RWPE1 (cell line): ENCODE measurements at places on chromosomes 4 and X.

DNA sequence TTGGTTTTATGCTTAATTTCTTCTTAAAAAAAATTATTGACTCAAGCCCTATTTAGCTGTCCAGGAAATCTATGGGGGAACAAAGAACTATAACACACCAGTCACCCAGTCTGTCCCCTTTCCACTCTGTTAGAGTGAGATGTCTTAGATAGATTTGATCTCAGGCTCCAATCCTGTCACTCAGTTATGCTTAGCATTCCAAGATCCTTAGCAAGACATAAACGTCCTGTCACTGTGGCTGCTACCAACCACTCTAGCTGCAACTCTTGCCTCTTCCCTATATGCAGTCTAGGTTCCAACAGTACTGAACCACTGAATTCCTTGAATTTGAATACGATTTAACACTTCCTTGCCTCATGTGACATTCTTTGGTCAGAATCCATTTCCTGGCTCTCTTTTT is 241.9 kb upstream of the NWD2 start:
- no peak for DNase-seq

DNA sequence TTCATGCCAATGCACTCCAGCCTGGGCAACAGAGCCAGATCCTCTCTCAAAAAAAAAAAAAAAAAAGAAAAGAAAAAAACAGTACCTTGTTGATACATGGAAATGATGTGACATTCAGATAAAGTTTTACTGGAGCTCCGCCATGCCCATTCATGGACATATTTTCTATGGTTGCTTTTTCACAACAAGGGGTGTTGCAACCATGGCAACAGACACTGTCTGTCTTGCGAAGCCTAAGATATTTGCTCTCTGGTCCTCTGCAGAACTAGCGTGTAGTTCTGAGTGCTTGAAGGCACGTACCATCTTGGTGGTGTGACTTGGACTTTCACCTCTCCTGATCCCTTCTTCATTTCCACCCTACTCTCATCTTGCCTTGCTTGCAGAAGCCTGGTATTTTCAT is 53.2 kb downstream of the TBL1X start:
- no peak for DNase-seq

GRCh38 chrX:153644356-153645125 is 2.5 kb upstream of the DUSP9 start:
- no peak for DNase-seq

DNA sequence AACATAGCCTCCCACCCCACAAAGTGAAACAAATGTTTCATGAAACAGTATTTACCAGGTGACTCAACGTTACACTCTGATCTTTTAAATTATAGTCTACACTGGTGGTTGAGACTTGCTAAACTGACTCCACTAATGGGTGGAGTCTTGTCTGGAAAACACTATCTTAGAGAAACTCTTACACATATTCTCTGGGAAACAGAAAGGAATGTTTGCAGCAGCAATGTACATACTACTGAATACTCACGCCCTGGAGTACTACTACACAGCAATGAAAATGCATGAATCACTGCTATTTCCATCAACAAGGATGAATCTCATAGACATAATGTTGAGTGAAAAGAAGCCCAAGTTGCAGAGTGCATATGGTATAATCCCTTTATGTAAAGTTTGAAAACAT is 208.5 kb upstream of the IGFBP7 start:
- no peak for DNase-seq

DNA sequence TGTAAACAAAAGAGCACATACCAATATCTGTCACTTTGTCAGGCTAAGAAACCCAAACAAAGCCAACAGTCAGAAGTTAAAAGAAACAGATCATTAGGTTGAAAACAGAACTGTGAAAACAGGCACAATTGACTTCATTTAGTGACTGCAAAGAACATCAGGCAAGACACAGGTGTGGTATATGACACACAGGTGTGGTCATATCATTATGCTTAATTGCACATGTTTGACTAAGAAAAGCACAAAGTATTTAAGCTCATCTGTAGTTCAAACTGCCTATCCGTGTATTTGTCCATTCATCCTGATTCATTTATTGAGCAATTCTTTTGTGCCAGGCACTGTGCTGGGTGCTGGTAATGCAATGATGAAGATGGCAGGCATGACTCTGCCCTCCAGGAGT is 150.7 kb downstream of the DEFB131A start:
- DNase-seq = no peak

DNA sequence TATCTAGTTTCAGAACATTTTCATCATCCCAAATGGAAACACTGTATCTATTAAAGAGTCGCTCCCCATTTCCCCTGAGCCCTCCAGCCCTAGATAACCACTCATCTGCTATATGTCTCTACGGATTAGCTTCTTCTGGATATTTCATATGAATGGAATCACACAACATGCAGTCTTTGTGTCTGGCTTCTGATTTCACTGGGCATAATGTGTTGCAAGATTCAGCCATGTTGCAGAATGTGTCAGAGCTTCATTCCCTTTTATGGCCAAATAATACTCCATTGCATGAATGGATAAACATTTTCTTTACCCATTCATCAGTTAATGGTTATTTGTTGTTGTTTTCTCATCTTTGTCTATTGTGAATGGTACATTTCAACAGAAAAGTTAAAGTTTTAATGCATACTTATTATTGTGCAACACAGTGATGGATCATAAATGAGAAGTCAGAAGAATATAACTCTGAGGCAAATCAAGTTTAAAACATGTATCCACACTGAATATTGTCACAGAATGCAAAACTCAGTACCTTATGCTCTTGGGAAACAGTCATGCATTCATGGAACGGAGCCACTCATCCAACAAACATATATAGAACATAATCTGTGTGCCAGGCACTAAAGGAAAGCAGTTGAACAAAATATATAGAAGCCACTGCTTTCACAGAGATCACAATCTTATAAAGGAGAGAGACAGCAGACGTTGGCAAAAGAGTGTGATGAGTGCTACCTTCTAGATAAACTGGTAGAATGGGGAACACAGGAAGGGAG is 57.8 kb upstream of the MAGEA4 start:
- no peak for DNase-seq

DNA sequence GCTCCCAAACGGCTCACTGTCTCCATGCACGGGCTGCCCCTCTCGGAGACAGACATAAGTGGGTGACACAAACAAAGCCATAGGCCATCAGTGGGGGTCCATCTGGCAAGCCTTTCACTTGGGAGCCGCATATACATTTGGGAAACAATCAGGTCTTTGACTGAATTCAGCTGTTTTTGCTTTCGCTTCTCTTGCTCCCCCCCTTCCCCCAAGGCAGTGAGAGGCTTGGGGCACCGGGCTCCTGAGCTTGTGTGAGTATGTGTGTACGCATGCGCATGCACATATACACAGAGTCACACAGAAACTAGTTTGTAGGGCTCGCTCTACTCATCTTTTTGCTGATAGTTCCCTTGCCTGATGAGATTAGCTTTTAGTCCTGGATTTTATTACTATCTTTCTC is 284.4 kb downstream of the AFF2 start:
- no peak for DNase-seq

DNA sequence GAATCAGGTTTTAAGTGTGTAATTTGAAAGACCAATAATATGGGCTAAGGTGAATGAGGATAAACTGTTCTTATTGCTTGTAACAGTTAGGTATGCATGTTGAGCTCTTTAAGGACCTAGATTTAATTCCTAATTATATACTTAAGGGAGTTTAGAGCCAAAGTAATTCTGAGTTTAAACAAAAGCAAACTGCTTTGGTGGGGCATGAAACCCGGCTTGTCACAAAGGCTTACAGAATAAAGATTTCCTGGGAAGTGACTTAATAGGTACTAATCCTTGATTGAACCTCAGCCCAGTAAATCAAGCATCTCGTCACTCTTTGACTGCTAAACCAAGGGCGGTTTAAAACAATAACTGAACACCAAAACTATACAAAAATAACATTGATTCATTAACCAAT is 1324.2 kb downstream of the RPA4 start:
- no peak for DNase-seq

GRCh38 chr4:56940971-56941370 is 33.3 kb downstream of the REST start:
- DNase-seq = no peak

DNA sequence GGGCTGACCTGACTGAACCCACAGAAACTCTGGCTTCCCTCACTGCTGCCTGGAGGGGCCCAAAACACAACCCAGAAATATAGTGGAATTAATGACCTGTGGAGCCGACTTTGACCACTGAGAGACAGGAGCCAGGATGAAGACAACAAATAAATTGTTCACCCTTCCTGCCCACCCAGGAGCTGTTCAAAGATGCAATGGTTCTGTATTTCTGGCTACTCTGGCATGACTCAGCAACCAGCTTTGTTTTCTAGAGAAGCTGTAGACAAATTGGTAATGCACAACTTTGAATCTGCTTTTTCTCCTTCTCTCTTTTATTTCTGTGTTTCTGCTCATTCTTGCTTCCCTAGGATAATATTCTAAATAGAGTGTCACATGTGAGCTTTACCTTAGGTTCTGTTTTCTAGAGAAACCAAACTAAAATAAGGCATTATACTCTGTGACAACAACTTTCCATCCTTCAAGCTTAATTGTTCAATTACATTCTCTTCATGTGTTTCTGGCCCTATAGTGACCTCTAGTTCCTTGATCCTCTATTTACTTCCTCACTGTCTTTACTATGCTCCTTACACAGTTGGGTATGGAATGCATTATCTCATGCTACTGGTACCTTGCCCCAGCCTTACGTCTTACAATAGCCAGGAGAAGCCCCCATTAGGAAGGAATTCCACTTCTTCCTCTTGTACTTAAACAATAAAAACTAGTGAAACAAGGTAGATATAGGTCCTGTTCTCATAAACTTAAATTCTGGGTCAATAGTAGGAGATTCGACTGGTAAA is 6.5 kb upstream of the PRKG2 start:
- DNase-seq = no peak

GRCh38 chr4:73433140-73433539 is 2.9 kb upstream of the AFP start:
- no peak for DNase-seq

- no peak for DNase-seq
These were observed 5.7 kb downstream of the CBLL2 start for GRCh38 chrX:22278375-22278774.

DNA sequence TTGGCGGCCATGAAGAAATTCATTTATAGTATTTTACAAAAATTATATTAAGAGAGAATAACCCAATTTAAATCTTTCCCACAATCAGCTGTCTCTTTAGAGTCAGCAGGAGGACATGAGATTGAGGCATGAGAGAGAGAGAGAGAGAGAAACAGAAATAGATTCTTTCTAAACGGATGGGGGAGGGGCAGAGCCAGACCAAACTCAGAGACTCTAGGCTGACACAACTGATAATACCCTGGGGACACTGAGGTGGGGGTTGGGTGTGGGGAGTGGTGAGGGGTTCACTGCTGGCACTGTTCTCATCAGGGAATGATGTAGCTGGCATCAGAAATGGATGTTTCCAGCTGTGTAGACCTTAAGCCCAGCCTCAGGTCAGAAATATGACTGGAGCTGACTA is 20.5 kb upstream of the HOPX start:
- no peak for DNase-seq

DNA sequence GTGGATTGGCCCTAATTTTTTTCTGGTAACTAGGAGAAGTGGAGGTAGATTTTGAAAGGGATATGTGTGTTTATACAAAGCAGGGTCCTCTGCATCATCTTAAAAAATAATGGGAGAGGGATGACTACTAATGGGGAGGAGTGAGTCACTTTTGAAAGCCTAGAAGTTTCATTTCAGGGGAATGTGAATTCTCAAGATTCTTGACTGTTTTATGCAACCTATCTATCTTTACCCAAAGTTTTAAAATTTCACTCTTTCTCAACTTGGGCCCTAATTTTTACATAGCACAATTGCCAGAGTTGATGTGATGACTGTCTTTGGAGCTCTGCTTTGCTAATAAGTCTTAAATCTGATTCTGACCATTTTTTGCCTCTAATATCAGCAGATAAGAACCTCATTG is 445.2 kb downstream of the GRXCR1 start:
- peak; percentile 30 for DNase-seq

- no peak for DNase-seq
These were observed 995.7 kb upstream of the PRKX start for GRCh38 chrX:4708970-4709760.

DNA sequence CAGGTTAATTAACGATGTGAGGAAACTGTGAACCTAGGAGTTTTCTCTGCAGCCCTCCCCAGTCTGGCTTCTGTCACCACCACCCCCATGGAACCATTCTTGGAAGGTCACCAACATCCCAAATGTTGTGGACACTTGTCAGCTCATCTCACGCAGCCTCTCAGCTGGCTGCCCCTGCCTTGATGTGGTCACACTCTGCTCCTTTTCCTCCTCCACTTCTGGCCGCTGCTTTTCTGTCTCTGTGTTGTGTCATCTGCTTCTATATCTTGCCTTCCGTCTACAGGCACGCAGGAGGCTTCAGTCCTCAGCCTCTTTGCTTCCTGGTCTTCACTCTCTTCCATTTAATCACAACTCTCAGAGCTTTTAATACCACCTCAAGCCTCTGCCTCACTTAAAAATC is 371.5 kb upstream of the SLIT2 start:
- no peak for DNase-seq

- DNase-seq = peak; percentile 76
These were observed 90.7 kb downstream of the CDS1 start for GRCh38 chr4:84673475-84674240.

DNA sequence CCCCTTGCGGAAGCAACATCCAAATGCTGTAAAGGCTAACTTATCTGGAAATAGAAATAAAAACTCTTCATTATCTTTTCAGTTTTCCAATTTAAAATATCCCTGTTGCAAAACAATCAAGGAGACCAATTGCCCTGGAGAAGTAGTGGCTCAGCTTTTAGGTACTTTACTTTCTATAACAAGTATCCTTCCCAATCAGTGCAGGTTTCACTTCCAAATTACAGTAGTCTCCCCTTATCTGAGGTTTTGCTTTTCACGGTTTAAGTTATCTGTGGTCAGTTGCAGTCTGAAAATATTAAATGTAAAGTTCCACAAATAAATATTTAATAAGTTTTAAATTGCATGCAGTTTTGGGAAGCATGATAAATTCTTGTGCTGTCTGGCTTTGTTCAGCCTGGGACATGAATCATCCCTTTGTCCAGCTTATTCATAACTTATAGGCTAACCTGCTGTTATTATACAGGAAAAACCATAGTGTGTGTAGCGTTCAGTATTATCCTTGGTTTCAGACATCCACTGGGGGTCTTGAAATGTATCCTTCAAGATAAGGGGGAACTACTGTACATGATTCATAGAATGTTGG is 973.1 kb upstream of the GRID2 start:
- no peak for DNase-seq

DNA sequence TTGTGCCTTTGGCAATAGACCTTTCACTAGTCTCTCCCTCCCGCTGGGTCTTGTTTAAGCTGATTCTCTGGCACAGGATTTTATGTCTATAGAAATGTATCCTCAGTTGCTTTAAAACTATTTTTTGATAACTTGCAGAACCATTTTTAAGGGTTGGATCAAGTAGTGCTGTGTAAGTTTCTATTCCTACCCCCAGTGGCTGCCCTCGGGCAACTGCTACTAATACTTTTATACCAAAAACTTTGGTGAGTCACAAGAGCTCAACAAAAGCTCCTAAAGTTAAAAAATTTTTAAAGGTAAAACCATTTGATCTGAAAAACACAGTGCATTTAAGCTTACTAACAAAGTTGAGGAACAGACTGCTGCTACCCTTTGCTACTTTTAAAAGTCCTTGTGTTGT is 1460.6 kb upstream of the PCDH7 start:
- DNase-seq = no peak
